ENCODE measurements at places on chromosomes 16 and 17.

DNA sequence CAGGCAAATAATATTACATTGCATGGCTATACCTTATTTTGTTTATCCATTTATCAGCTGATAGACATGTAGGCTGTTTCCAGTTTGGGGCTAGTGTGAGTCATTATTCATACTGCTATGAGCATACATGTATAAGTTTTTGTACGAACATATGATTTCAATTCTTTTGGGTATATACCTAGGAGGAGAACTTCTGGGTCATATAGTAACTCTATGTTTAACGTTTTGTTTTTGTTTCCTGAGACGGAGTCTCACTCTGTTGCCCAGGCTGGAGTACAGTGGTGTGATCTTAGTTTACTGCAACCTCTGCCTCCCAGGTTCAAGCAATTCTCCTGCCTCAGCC is 2.4 kb upstream of the ITGAL start:
- no peak for DNase-seq

DNA sequence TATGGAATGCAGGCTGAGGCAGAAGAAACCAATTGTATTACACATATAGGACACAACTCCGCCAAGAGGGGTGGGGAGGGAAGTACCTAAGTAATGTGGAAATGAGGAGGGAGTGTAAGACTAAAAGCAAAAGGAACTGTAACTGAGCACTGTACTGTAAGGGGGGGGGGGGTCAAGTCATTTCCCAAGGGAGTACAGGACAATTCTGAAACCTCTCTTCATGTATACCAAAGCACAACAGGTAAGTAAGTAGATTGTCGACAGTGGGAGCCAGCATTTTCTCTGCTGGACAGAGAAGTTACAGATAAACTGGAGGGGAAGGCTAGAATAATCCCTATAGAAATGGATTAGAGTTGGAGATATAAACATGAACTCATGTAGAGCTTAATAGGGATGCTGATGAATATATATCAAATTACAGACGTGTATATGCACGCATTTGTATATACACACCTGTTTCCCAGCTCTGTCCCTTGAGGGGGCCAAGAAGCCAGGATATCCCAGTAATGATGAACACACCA is 6.4 kb downstream of the USP22 start:
- no peak for DNase-seq

GRCh38 chr17:49968405-49969133 is 421 bp upstream of the DLX4 start:
- DNase-seq: peak; percentile 86

- no peak for DNase-seq
Measured at GRCh38 chr16:68349838-68350410, 39.1 kb downstream of the PRMT7 start.

GRCh38 chr17:28500712-28501379 is 5.3 kb upstream of the FOXN1 start:
- no peak for DNase-seq

GRCh38 chr17:77753246-77753645 is 205.3 kb upstream of the TNRC6C start:
- peak; percentile 8 for DNase-seq

DNA sequence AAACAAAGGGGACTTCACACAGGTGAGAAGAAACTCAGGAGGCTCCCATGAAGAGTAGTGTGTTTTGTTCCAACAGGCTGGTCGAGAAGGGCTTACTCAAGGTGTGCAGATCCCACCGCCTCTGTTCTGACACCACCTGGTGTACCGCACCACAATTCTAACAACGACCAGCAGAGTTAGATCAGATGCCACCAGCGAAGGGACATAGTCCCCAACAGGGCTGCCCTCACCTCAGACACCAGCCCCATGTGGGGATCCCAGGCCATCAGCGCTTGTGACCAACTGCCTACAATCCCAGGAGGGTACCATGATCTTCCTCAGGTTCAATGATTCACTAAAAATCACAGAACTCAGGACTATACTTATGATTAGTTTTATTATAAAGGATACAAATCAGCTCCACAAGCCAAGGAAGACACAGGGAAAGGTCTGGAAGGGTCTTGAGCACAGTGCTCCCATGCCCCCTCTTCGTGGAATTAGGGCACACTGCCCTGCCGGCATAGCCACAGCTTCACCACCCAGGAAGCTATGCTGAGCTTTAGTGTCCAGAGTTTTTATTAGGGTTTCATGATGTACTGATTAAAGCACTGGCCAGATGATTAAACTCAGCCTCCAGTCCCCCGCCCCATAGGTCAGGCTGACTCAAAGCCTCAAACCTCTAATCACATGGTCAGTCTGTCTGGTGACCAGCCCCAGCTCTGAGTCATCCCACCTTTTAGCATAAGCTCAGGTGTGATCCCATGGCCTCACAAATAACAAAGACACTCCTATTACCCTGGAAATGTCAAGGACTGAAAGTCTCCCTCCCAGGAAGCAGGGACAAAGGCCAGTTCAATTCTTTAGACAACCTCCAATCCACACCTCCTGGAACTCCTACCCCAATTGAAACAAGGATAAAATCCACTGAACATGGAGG is 26.0 kb downstream of the TRIM25 start:
- DNase-seq: no peak

DNA sequence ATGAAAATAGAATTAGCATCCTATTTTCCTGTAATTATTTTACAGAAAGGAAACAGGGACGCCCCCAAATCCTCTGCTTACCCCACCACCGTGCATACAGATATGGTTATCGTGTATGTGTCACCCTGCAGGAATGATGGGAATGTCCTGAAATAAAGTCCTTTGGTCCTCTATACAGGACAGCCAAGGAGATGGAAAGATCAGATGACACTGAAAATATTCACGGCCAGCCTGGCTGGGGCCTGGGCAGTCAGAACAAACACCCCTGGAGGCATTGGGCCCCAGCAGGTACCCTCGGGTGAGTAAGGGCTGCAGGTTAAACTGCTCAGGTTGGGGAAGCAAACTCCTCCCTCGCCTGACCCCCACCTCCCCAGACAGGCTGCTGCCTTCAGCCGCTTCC is 368.0 kb downstream of the FOXL1 start:
- no peak for DNase-seq

GRCh38 chr16:80993834-80994233 is 12.9 kb downstream of the CMC2 start:
- DNase-seq: no peak

Measured in activated effector memory CD4-positive, alpha-beta T cell treated with anti-CD3 and anti-CD28 coated beads, Interleukin-2, amount 50 U/mL, for 16 hours (primary cell).